CD4-positive, alpha-beta T cell treated with Interleukin-12 subunit alpha and Interleukin-12 subunit beta, for 1 hour (primary cell): ENCODE measurements at places on chromosomes 11 and 22.
A peak's percentile ranks its signal among the peaks of the same experiment; 100 is the strongest.

DNA sequence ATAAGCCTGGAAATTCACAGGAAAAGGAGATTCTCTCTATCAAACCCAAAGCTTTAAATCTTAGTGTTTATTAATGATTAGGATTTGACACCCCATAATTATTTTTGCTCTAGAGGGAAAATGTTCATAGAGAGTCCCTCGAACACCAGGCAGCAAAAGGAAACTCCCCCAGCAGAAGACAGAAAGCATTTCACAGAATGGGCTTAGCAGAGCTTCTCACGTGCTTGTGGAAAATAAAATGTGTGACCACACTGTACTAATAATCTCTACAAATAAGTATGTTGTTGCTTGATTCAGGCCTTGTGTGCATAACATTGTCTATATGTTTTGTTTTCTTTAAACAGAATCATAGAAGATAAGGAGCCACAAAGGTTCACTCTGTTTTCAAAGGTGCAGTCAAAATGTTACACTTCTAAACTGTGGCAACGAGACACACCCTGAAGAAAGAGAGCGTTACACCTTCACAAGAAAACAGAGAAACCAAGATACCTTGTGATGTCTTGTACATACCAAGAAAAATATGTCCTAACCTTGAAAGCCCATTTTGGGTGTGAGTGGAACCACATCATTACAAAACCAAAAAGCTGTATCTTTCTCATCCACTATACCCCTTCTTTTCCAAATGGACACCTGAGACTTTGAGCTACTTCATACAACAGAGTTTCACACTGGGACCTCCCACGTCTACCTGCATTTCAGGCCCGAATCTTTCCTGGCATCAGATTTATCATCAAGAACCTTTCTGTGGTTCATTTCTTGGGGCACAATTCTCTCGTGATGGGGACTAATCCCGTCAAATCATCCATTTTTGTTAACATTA lies 282.5 kb downstream of the ETS1 start:
- peak; percentile 77 for DNase-seq

DNA sequence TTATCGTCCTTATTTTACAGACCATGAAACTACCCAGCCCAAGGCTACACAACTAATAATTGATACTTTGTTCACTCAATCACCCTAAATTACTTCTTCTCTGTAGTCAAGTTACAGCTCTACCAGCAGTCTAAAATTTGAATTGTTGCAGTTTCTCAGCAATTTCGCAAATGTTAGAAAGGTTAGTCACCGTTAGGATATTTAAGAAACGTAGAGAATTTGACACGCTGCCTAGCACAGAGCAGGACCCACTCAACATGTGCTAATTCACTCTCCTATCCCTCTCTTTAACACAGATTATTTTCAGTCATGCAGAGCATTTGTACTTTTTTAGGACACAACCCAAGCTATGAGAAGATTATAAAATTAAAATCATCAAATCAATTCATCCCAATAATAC lies 771.1 kb upstream of the LUZP2 start:
- no peak for DNase-seq

- no peak for DNase-seq
Observed at GRCh38 chr11:103295704-103296103, 186.5 kb downstream of the DYNC2H1 start.

DNA sequence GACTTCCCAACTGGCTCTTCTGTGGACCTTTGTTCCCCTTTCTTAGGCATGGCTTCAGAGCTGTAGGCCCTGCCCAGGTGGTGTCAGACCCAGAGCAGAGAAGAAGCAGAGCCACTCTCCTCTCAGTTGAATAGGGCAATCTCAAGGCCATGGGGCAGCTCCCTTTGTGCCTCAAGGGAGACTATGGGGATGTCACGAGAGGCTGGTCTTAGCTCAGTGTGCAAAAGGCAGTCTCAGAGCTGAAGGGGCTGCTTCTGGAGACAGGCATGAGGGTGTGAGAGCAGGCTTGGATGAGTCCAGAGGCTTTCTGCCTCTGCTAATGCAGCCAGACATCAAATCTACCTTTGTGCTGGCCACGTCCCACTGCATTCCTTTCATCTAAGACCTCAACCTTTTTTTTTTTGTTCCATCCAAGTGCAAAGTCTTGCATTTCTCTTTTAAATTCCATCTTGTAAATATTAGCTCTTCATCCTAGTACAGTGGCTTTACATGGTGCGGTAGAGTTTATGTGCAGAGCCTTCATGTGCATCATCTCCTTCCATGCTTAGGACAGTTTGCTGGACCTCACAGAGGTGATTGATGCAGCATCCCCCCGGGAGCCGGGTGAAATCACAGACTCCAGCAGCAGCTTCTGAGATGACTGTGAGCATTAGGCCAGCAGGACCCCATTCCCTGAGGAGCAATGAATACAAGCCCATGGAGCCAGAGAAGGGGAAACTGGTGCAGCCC lies 34.2 kb upstream of the FCHSD2 start:
- no peak for DNase-seq

DNA sequence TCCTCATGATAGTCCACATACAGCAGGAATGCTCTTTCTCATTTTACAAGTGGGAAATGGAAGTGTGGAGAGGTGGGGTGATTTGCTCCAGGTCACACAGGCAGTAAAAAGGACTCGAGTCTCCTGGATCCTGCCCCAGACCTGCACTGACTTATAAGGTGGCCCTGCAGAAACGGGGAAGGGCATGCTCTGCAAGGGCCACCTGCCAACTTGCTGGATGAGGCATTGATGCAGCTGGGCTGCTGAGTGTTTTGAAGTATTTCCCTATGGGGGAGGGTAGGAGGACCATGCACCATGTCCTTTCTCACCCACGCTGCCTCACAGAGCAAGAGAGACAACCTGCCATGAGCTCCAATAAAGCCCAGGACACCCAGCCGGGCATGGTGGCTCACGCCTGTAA lies 36.9 kb downstream of the OR6Q1 start:
- DNase-seq = no peak

- no peak for DNase-seq
Observed at GRCh38 chr11:1138097-1138496, 19.7 kb upstream of the MUC5AC start.

DNA sequence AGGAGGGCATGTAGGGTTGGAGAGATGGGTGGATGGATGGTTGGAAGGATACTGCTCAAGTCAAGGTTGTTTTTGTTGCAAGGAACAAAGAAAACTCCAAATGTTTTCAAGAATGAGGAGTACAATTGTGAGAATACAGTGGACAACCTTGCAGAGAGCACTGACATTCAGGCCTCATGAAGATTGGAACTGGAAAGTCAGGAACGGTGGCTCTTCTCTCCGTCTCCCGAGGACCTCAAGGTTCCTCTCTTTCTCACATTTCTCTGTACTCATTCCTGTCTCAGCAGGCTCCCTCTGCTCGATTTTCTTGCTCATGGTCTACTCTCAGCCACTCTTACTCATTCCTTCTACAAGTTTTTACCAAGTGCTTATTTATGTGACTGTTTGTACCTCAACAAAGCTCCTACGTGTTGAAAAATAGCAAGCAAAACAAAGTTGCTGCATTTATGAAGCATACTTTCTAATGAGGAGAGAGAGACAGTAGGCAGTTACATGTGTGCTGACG lies 97.6 kb downstream of the SWAP70 start:
- DNase-seq = no peak

DNA sequence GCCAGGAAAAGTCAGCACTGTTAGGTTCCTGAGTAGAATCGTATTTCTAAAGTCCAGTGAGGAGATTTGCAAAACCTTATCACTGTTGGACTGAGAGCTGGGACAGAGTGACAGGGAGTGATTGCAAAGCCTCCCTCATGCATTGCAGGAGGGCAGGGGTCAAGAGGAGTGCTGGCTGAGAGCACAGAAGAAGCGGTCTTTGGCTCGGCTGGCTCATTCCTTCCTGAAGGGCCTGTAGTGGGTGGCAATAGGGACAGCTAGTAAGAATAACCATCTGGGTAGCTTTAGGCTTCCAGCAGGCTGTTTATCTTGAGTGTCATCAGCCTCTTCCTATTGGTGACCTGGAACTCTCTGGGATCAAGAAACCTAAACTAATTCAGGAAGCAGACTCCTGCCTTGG lies 53.4 kb downstream of the CD44 start:
- no peak for DNase-seq

DNA sequence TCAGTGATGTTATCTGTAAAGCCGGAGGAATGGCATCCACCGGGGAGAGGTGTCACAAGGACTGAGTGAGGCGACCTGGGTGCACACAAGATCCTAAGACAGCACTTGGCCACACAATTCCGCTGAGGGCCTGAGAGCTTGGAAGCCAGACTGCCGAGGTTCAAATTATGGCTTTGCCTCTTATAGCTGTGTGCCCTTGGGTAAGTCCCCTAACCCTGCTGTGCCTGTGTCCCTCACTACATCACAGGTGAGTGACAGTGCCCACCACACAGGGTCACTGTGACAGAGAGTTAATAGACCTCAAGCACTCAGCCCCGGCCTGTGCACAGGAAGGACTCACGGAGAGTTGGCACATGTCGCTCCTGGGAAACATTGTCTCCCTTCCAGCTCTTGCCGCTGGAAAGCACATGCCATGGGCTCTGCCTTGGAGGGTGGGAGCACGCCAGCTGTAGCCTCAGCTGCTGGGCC lies 592 bp downstream of the RHOD start:
- no peak for DNase-seq

DNA sequence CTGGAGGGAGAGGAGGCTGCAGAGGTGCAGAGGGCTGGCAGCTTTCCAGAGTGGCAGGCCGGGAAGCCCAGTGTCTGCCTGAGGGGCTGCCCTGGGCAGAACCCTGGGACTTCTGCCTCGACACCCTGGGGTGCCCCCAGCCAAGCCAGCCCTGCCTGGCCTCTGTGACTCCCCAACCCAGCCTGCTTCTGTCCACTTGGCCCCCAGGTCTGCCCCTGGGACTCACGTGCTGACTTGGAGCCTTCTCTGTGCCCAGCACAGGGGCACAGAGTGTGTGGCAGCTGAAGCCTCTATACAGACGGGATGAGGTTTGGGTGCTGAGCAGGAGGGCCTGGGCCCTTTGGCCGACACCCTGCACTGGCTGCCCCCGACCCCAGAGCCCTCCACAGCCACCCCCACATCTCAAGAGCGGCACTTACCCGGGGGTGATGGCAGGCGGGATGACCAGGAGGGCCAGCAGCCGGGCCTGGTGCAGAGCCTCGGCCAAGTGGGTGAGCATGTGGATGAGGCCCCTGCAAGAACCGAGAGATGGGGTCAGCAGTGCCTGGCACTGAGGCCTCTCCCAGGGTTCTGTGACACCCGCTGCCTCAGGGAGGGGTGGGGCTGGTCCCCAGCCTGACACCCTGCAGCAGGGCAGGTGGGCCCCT lies 17.5 kb downstream of the CHID1 start:
- DNase-seq = no peak

DNA sequence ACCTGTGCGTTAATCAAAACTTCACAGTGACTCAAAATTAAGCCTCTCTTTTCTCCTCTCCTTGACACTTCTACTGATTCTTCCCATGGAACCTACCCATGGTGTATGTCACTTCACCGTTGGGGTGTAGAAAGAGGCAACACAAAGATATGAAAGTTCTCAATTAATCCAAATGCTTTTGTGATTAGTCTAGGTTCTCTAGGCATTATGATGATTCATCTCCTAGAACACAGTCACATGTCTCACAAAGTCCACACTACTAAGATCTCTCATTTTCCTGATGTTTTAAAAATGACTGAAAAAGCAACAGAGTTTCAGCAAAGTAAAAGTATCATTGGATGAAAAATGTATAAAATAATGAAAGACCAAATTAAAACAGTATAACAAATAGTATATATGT lies 13.7 kb upstream of the SCGB2A2 start:
- DNase-seq = no peak

- DNase-seq = peak; percentile 69
Observed at GRCh38 chr11:13955971-13956421, 6.5 kb upstream of the SPON1 start.

DNA sequence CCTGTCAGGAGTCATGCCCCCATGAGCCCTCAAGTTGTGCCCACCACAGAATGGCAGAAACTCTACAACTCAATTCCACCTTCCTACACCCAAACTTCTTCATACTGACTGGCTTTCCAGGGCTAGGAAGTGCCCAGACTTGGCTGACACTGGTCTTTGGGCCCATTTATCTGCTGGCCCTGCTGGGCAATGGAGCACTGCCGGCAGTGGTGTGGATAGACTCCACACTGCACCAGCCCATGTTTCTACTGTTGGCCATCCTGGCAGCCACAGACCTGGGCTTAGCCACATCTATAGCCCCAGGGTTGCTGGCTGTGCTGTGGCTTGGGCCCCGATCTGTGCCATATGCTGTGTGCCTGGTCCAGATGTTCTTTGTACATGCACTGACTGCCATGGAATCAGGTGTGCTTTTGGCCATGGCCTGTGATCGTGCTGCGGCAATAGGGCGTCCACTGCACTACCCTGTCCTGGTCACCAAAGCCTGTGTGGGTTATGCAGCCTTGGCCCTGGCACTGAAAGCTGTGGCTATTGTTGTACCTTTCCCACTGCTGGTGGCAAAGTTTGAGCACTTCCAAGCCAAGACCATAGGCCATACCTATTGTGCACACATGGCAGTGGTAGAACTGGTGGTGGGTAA lies at the start of gene OR52W1:
Gene OR52W1 (plus strand): TSS at position 51 of the 637 bp plus-strand sequence. CDS start 0 bp downstream, at position 51.
- DNase-seq = no peak

GRCh38 chr11:72294616-72295395 lies 50.8 kb upstream of the PHOX2A start:
- no peak for DNase-seq

- no peak for DNase-seq
Observed at GRCh38 chr22:33539902-33540751, 380.1 kb downstream of the LARGE1 start.

GRCh38 chr11:8671193-8671612 lies 11.3 kb downstream of the TRIM66 start:
- no peak for DNase-seq
